Effector memory CD4-positive, alpha-beta T cell (primary cell): ENCODE measurements at places on chromosomes 1 and 21.

DNA sequence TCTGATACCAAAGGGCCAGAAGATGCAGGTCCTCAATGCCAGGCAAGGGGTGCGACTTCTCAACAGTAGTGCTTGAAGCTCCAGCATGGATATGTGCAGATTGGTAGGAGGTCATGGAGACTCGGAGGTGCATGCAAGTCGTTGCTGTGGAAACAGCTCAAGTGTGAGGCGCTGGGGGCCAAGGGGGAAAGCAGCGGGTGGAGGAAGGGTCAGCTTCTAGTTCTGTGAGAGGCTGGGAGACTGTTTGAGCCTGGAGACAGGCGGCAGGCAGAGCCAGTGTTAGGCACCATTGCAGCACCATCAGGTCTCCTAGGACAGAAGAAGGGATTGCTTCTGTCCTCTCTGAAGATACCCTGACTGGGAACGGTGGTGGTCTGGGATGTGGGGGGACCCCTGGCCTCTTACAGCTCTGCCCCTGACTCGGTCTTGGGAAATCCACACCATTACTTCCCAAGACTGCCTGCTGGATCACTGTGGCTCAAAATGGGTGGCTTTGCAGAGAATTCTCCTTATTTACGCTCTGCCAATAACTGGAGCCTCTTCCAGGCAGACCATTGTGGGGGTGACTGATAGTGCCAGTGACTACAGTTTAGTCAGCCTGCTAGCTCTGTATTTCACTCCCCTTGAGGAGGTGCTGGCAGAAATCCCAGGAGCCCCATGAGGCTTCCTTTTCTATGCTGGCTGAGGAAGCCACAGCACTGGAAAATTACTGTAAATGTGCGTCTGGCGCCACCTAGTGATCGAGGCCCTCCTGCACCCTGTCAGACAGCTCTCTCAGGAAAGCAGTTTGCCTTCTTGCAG, 46.3 kb upstream of the VANGL1 start:
- peak; percentile 22 for DNase-seq

DNA sequence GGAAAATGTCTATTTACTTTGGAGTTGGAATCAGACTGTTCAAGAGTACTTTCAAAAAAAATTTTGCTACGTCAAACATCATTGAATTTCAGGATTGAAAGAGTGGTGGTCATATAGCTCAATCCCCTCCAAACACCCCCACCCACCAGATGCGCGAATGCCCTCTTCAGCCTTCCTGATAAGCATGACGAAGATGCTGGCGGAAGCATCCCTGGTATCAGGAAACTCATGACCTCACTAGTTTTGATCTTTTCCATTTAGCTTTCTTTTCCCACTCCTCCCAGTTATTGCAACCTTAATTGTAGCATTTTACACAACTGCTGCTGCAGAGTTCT, 104.4 kb downstream of the LEPR start:
- DNase-seq: no peak

DNA sequence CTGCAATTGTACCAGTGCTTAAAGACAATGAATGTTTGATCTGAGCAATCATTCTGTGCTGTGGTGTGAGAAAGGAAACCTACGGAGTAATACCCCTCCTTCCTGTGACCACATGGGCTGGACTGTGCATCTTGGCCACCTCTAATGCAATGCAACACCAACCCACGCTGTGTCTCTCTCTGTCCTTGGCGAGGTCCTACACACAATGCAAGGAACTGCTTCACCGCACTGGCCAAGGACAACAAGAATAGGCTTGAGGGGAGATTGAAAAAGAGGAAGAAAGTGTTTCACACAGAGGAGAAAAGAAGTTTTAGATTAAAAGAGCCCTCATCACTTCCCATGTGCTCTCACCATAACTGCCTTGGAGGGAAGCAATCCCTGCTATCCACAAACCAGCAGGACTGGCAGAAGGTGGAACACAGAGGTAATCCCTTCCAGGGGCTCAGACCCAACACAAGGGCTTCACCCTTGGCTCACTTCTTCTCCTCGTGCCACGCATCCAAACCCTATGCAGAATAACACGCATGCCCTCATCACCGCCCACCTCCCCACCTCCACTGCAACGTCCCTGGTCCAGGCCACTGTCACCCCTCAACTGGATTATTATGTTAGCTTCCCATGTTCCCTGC, 112.5 kb upstream of the ERG start:
- no peak for DNase-seq

DNA sequence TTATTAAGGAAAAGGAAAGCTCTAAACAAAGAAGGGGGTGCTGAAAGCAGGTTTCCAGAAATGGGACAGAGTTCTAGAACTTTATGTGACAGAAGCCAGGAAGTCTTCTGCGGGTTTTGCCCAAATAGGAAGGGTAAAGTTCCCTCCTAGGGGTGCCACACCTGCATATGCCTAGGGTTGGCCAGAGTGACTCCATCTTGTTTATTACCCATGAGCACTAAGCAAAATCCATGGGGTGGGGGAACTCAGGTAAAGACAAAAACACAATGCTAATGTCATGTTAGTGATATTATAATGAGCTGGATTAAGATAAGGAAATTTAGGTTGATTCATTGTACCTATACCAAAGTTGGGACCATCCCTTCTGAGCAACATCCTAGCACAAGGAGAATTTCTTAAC, 1132.7 kb downstream of the KCNT2 start:
- no peak for DNase-seq

DNA sequence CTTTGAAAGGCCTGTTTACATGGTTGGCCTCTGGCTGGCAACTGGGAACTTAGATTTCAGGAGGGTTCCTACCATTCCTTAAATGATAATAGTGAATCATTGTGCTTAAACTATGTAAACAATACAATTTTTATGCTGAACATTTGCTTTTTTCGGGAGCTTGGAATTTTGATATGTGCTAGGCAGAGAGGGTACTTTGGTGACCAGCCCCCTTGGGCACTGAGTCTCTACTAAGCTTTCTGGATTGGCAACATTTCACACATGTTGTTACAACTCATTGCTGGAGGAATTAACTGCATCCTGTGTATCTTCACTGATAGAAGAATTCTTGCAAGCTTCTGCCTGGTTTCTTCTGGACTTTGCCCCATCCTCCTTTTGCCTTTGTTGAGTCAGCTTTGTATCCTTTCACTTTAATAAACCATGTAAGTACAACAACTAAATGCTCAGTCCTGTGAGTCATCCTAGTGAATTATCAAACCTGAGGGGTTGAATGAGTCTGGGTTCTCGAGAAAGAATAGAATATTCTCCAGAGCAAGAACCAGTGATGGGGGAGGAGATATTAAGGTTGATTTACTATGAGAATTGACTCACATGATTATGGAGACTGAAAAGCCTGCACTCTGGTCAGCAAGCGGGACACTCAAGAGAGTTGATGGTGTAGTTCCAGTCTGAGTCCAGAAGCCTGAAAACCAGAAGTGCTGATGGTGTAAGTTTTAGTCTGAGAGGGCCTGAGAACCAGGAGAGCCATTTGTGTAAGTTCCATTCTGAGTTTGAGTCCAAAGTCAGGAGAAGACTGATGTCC, 3.1 kb upstream of the SLC16A4 start:
- DNase-seq: no peak

DNA sequence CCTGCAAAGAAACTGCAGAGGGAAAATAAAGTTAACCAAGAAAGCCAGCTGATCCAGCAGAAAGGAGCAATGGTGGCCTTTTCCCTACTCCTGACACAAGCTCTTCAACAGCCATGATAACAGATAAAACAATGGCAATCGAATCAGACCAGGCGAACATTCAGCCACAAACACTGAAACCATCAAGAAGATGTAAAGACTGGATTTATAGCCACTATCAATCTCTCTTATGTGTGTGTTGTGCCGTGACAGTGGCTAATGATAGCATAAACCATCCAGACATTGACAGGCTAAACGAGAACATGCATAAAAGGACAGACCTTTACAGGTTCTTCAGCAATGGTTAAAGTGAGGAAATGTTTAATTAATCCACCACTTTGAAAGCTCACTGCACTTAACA, 78.1 kb upstream of the RAB4A start:
- no peak for DNase-seq

- no peak for DNase-seq
Measured at GRCh38 chr1:43978551-43979260, at the start of gene B4GALT2. Gene B4GALT2, plus strand, starts transcription at chr1:43979210. Its CDS starts 1,951 bp downstream, at chr1:43981161.

- peak; percentile 6 for DNase-seq
Measured at GRCh38 chr1:101567582-101568189, 330.9 kb downstream of the S1PR1 start.

DNA sequence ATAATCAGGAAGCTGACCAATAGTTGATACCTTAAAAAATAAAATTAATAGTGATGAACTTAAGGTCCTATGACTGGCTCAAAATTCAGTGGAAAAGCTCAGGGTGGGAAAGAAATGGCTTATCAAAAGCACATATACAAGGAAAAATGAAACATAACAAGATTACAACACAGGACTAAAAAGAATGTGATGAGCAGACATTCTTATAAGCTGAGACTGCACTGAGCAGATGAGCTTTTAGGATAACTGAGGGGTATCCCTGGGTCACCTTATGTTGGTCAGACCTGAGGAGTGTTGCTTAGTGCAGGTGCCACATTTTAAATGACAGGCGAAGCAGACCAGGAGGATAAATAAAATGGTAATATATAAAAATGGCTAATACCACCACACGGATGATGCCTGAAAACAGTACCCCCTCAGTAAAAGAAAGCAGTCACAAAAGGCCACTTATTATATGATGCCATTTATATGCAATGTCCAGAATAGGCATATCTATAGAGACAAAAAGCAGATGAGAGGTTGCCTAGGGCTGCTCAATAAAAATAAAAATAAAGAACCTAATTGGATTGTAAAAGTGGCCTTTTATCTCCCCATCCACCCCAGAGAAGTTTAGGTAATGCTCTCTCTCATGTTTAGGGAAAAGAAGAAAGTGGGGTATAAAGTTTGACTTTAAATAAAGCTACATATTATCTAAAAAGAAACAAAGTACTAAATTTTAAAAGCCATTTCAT, 163.9 kb downstream of the SLC45A1 start:
- no peak for DNase-seq

- no peak for DNase-seq
Measured at GRCh38 chr21:34933609-34934335, 115.3 kb downstream of the RUNX1 start.

DNA sequence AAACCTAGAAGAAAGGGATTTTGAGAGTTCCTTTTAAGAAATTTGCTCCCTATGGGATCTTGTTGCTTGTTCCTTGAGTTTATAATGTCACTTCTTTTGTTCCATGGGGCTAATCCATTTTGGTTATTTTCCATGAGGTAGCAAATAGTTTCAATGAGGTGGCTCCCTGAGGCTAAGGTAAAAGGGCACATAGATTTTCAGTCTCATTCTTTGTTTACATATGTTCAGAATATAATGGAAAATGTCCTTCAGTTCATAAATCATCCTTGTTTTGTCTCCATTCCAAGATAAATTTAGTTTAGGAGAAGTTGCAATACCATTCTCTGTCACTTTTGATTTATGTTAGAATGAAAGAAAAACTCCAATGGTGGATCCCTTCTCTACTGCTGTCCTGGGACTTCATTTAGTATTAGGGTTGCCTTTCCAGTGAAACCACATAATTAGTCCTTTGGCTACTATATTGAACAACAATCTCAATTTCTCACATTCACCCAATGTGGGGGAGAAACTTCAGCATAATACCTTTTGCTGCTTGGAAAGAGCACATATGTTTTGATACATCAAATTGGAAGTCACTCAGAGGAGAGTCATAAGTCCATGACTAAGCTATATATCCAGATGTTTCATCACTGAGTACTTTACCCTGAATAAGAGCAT, 80.9 kb upstream of the ADAMTS5 start:
- no peak for DNase-seq

DNA sequence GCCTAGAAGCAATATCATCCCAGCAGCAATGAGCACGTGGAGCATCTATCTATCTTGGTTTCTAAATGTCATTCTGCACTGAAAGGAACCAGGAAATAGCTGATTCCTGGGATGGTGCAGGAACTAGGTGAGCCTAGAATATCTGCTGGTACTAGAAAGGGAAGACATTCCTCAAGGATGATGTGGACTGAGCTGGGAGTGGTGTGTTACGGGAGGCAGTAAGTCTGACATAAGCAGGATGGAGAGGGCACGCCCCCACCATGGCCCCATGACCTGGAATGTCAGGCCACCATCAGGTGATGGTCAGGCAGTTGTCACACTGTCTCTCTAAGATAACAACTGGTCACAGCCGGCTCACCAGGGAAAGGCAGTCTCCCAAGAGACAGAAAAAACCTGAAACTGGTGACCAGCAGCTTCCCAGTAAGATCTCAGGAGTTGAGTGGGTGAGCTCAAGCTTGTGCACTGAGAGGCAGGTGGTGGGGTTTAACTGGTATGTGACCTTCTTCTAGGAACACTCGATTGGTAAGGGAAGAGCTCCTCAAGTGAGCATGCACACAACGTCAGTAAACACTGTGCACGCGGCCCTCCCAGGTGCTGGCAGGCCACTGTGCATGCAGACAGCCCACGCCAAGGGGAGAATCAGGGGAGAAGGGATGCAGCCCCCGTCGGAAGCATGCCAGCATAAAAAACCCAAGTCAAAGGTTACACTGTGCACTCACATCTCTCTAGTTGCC, 148.7 kb downstream of the ADSS2 start:
- no peak for DNase-seq

GRCh38 chr1:113129529-113130185, 56.7 kb downstream of the LRIG2 start:
- no peak for DNase-seq

DNA sequence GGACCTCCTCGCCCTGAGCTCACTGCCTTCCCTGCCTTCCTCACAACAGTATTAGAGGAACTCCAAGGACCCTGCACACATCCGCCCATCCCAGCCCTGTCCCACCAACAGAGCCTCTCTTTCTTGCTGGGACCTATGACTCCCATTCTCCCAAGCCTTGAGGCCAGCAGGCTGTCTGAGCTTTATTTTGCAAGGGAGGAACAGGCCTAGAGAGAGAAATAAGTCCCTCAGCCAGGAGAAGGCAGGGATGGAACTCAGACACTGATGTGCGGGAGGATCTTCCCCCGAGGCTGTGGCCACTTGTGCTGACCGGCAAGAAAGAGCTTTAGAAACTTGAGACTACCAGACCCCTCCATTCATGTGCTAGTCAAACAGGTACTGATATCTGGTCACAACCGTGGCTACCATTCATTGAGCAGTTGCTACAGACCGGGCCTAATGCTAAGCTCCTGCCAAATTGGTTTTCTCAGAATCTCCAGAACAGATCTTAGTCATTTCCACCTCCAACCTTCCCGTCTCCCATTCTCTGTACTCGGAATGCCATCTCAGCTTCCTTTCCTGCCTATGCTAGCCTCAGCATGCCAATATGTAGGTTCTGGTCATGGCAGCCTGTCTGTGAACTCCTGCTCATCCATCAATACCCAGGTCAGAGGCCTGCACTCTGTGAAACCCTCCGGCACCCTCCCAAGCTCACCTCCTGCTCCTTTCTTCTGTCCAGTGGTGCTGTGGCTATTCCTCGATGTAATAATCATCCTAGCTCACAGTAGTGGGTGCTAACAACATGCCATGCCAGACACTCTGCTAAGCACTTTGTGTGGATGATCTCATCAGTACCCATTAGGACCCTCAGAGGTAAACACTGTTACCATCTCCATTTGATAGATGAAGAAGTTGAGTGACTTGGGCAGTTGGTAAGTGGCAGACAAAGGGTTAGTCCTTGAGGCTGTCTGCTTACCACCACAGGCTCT, 3.8 kb downstream of the TMEM54 start:
- no peak for DNase-seq
